Activated naive CD4-positive, alpha-beta T cell treated with anti-CD3 and anti-CD28 coated beads for 36 hours (primary cell): ENCODE measurements at places on chromosomes 12 and 14. TPM values are rescaled to one million over a fixed set of nuclear protein-coding genes. Genes with fewer than 3 reads are reported as not detected.
A peak's percentile ranks its signal among the peaks of the same experiment; 100 is the strongest.

GRCh38 chr14:24411443-24412389, 12.9 kb downstream of the NYNRIN start:
- peak; percentile 40 for DNase-seq
- no peaks in the 10 kb centered on the region for H3K36me3 ChIP-seq
- H3K27me3 ChIP-seq: no peaks in the 10 kb centered on the region
- H3K4me3 ChIP-seq: no peak overlapping the region
- no peak overlapping the region for H3K27ac ChIP-seq
- no peaks in the 10 kb centered on the region for H3K4me1 ChIP-seq

The MLEC gene
- total RNA-seq: 78.6 TPM

GRCh38 chr12:54648265-54648664, at the start of gene DCD:
TSS of gene DCD (minus strand) at chr12:54648365. CDS start at chr12:54648303, 62 bp downstream.
- no peak within 1 kb of the TSS for H3K4me3 ChIP-seq
- H3K27ac ChIP-seq: no peak within 1 kb of the TSS
- no peak for DNase-seq
- peaks cover 13% of the 10 kb centered on the region for H3K27me3 ChIP-seq
- H3K36me3 ChIP-seq: no peaks in the 10 kb centered on the region

- H3K27ac ChIP-seq: no peak overlapping the region
- no peaks in the 10 kb centered on the region for H3K36me3 ChIP-seq
- DNase-seq: no peak
- H3K4me1 ChIP-seq: no peaks in the 10 kb centered on the region
Observed at GRCh38 chr12:17148706-17149105, 542.7 kb upstream of the LMO3 start.

DNA sequence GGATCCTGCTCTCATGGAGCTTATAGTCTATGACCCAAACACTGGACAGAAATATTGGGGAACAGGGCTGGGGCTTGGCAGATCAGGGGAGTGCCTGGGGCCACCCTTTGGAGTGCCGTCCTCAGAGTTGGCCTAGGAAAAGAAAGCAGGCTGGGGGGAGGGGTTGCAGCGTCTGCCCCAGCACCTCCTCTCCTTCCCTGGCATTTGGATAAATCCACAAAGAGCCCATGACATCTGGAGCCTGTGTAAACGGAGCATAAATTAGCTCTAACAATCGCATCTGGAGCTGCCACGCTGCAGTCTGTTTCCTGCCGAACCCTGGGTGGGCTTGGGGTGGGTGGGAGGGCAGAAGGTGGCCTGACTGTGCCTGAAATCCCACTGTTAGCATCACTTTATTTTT, 63.8 kb downstream of the MVK start:
- no peaks in the 10 kb centered on the region for H3K27me3 ChIP-seq
- H3K36me3 ChIP-seq: no peaks in the 10 kb centered on the region
- H3K4me1 ChIP-seq: no peaks in the 10 kb centered on the region
- no peak overlapping the region for H3K27ac ChIP-seq
- DNase-seq: no peak

DNA sequence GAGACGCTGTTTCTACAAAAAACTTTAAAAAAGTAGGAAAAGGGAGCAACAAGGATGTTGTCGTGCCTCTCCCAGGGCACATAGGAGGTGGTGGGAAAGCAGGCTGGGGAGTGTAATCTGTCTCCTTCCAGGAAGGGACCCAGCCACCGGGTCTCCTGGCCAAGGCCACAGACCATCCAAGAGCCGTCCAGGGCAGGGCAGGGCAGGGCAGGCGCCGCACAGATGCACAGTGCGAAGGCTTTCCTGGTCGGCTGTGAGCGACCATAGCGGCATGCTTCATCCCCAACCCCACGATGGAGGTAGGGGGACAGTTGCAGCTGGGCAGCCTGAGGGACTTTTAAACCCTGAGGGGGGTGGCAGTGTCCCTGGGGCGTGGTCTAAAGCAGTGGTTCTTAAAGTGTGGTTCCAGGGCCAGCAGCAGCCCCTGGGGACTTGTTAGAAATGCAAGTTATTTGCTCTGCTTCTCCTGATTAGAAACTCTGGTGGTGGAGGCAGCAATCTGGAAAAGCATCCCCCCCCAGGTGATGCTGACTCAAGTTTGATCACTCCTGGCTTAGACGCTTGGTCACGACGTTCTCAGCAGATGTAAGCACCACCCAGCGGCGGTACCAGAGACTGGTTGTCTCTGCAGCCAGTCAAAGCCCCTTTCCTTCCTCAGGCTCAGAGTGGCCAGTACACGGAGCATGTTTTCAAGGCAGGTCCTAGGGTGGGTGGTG, 197.4 kb upstream of the PRMT8 start:
- H3K4me3 ChIP-seq: no peak overlapping the region
- H3K27me3 ChIP-seq: peaks cover 2% of the 10 kb centered on the region
- H3K4me1 ChIP-seq: no peaks in the 10 kb centered on the region
- no peak for DNase-seq

The CPNE6 gene
- not detected for total RNA-seq

GRCh38 chr12:47032644-47033043, 46.8 kb upstream of the PCED1B start:
- H3K4me3 ChIP-seq: no peak overlapping the region
- H3K4me1 ChIP-seq: peaks cover 43% of the 10 kb centered on the region
- no peaks in the 10 kb centered on the region for H3K36me3 ChIP-seq
- H3K27me3 ChIP-seq: no peaks in the 10 kb centered on the region
- peak overlapping the region; percentile 79 for H3K27ac ChIP-seq
- peak; percentile 34 for DNase-seq

The SVOP gene
- not detected for total RNA-seq

- H3K36me3 ChIP-seq: peaks cover 4% of the 10 kb centered on the region
- H3K4me1 ChIP-seq: peaks cover 1% of the 10 kb centered on the region
- peaks cover 3% of the 10 kb centered on the region for H3K27me3 ChIP-seq
- no peak overlapping the region for H3K4me3 ChIP-seq
- H3K27ac ChIP-seq: no peak overlapping the region
Observed at GRCh38 chr12:111277570-111277969, 91.3 kb downstream of the PHETA1 start.
